ENCODE measurements at places on chromosomes 4 and X. TPM values are rescaled to one million over a fixed set of nuclear protein-coding genes. Genes with fewer than 3 reads are reported as not detected.

DNA sequence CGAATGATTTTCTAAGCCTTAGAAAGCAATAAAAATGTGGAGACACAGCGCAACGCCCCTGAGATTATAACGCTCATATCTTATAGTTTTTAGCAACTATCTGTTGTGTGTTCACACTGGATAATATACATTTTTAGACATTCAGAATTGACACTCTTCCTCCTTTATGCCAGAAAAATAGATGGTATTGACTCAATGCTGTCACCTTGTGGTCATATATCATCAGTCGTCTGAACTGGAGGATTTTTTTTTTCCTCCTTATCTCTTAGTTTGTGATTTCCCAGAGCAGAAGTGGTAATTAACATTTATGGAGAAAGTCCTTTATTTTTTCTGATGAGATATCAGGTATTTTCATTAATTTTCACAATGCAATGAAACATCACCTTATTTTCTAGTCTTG lies 759.6 kb downstream of the RAB28 start:
- no peaks in the 10 kb centered on the region for H3K27me3 ChIP-seq
- no peak overlapping the region for H3K27ac ChIP-seq
- no peak for DNase-seq

- no peak overlapping the region for H3K27ac ChIP-seq
- no peaks in the 10 kb centered on the region for H3K27me3 ChIP-seq
- no peak overlapping the region for H3K4me3 ChIP-seq
- no peaks in the 10 kb centered on the region for H3K36me3 ChIP-seq
- H3K4me1 ChIP-seq = no peaks in the 10 kb centered on the region
Observed at GRCh38 chr4:32087211-32087610, 1367.0 kb downstream of the PCDH7 start.

DNA sequence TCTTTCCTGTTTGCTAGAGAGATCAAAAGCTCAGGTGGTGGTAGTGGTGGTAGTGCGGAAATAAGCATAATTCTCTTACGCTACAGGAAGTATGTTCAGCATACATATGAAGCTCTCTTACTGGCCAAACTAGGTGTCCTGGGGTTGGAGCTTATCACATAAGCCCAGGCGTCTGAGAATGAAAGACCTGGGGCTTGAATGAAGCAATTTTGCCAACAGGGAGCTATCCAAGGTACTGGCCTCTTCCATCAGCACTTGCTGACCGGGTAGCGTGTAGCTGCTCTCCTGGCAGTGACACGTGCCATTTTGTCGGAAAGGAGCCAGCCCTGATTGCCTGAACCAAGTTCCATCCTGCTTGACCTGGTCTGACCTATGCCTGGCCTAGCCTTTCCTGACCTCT lies 65.9 kb upstream of the HPF1 start:
- no peaks in the 10 kb centered on the region for H3K27me3 ChIP-seq
- no peak for DNase-seq
- no peak overlapping the region for H3K4me3 ChIP-seq
- H3K27ac ChIP-seq = no peak overlapping the region
- no peaks in the 10 kb centered on the region for H3K36me3 ChIP-seq

The PPM1K gene
- 38.2 TPM for total RNA-seq

The BEND2 gene
- total RNA-seq = not detected
